CD4-positive, alpha-beta T cell treated with Interleukin-17A for 4 hours (primary cell): ENCODE measurements at places on chromosomes 3 and 15.

DNA sequence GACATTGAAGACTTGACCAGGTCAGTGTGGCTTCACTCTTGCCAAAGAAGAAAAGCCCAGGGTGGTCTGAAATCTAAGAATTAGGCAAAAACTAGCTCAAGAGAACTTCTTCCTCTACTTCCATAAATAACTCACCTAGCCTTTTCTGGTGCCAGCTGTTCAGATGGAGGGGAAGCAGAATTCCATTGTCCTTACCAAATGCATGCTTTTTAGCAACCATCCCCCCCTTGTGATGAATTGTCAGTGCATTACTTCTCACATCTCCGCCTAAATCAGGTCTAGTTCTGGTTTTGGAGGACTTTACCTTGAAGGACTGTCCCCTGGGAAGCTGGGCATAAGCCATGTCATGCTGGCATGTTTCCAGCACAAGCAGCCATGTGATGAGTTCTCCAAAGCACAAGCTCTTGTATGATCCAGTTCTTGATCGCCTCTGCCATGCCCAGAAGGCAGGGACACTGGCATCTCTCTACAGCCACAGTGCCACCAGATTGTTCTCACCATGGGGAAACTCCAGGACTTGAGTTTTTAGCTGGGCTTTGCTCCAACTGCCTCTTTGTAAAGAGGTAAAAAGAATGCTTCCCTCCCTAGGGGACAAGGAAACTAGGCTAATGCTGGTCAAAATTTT is 96.4 kb upstream of the IL12A start:
- no peak for DNase-seq

GRCh38 chr3:124034016-124034843 is 42.3 kb upstream of the ROPN1 start:
- peak; percentile 8 for DNase-seq

GRCh38 chr3:121491683-121492320 is 54.0 kb downstream of the POLQ start:
- no peak for DNase-seq

DNA sequence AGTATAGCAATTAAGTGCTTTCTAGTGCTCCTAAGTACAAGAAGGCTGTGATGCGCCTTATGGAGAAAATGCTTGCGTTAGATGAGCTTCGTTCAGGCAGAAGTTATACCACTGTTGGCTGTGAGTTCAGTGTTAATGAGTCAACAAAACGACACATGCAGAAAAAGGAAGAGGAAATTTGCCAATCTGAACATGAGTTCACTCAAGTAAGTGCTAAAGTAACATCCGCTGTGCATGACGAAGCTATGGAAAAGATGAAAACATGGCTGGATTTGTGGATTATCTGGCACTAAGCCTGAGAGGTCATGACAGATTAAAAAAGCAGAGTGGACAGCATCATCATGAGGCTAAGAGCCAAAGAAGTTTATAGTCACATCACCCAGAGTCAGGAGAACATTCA is 36.9 kb downstream of the SH3BP5 start:
- no peak for DNase-seq

DNA sequence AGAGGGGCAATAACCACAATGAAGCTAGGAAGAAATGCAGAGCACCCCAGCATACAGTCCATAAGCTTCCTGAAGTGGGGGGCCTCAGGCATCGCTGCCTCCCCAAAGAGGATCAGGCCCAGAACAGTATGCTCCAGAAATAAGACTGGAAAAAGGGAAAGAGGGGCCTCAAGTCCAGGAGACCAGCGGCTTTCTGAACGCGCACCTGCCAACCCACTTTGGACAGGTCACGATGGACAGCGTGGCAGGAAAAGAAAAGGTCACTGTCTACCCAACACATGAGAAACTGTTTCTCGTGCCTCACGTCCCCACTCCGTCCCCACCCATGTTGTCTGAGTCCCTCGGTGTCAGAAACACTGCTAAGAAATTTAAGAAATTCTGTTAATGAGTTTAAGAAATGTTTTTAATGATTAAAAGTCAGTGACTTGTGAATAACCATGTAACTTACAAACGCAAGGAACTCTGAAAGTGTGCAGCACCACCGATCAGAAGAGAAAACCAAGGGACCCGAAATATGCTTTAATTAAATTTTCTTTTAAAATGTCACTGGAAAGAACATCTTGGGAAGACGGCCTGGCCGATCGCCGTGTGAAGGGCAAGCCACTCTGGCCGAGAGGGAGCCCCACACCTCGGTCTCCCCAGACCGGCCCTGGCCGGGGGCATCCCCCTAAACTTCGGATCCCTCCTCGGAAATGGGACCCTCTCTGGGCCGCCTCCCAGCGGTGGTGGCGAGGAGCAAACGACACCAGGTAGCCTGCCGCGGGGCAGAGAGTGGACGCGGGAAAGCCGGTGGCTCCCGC is 1.7 kb upstream of the PPARG start:
- no peak for DNase-seq

GRCh38 chr3:187839422-187839821 is 94.2 kb upstream of the BCL6 start:
- DNase-seq = no peak

- no peak for DNase-seq
Measured at GRCh38 chr3:143045639-143046038, 44.3 kb downstream of the U2SURP start.

- DNase-seq = no peak
Measured at GRCh38 chr15:39376371-39376909, 204.4 kb upstream of the THBS1 start.

DNA sequence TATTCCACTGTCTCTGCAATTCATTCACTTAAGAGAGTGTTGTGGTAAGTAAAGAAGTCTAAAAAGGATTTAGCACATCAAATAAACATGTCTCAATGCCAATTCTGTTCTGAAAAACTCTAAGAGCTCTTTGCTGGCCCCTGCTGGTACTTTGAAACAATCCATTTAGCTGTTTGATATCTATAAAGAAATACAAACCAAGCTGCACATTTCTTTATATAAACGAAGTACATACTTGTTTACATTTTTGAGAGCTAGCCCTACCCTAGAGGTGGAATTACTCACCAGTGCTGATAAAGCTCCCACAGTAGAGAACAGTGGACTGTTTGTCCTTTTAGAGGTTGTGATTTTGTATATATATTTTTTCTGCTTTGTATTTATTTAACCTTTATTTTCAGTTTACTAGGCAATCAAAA is 75.5 kb downstream of the NEDD4 start:
- DNase-seq = peak; percentile 6

DNA sequence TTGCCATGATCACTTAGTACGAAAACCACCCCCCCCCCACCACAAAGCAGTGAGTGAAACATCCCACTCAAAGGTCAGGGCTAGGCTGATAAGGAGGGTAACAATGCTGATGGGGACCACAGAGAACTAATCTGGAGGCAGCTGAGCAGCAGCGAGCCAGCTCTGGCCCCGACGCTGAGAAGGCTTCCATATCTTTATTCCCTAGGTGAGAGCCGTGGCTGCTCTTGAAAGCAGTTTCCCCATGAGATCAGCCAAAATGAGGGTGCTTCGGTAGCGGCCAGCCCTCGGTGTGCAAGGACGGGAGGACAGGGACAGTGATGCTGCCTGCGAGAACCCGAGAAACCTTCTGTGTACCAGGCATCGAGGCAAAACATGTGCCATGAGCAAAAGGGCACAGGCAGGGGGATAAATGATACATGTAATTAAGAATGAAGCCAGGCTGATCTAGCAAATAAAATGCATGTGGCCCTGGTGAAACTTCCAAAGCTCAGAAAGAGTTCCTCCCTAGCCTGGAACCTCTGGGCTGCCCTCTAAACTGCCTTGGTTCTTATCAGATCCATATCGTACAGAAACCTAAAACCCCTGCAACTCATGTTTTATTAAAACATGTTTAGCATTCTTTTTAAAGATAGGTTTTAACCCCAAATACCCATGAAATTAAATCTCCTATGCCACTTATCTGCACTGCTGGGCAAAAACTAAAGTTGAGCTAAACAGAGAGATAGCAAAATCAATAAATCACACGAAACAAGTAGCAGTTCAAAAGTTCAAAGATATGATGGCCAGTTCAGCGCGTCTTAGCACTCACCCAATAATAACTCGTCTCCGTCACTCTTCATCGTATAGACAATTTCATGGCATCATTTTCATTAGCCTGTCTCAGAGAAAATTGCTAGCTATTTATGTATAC is 337.3 kb downstream of the FOXP1 start:
- no peak for DNase-seq

GRCh38 chr3:117922039-117922438 is 1112.6 kb downstream of the IGSF11 start:
- no peak for DNase-seq
